LHCN-M2 (cell line): ENCODE measurements at places on chromosomes 3 and 15.

DNA sequence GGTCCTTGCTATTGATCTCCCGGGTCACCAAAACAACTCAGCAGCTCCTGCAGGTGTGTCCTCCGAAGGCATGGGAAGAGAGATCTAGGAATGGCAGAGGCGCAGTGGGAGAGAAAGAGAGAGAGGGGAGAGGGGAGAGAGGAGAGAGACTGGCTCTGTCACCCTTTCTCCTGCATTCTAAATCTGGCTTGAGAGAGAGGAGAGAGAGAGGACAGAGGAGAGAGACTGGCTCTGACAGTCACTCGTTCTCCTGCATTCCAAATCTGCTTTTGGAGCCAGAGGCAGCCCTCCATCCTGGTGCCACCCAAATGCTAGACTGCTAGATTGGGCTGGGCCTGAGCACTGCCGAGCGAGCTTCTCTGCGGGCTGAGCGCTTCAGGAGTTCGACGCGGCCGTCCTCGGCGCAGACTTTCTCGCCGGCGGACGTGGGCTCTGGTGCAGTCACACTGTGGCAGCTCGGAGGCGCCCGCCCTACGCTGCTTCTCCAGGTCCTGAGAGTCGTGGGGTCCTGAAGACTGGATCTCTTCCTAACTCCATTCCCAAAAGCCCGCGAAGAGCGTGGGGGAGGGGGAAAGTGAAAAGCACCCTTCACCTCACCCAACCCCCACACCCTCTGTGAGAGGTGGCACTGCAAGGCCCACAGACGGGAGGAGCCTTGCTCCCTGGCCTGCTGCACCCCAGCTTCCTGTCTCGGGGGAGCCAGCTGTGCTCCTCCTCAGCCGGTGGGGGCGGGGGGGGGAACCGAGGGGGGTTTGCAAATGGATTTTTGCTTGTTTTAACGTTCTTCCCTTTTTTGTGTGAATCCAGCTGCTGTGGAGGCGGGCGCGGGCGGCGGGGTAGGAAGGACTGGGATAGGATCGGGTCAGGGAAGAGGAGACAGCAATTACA, 222.3 kb downstream of the MEIS2 start:
- DNase-seq, result peak; percentile 17

- DNase-seq, result no peak
These were observed 50.7 kb downstream of the FOXP1 start for GRCh38 chr3:71532639-71533395.

GRCh38 chr15:43974852-43975251, 148.1 kb downstream of the WDR76 start:
- no peak for DNase-seq

GRCh38 chr3:194745422-194746184, 59.9 kb downstream of the FAM43A start:
- no peak for DNase-seq

- no peak for DNase-seq
These were observed 439.6 kb downstream of the PLOD2 start for GRCh38 chr3:145721273-145721805.

DNA sequence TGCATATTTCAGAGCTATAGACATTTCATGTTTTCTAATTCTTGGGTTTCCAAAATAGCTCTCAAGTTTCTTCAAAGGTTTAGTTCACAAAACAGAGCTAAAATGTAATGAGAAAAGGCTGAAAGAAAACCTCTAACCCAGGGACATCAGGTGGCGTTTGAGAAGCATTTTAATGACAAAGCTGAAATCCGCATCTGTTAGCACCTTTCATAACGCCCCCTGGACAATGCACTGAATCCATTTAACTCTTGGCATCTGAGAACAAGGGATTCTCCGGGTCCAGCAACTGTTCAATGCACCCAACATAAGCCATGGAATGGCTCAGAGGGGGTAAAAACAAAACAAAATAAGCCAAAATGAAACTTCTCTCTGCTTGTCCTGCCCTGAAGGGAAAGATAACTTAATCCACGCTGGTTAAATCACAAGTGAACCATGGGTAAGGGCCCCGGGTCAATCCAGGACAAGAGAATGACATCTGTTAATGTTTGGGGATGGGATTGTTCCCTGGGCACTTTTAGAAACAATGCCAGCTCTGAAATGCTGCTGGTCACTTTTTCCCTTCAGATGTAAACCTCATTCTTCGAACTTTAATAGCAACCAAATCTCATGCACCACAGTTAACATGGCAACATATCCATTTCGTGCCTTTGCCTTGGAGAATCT, 466.2 kb upstream of the ADAMTS9 start:
- no peak for DNase-seq

DNA sequence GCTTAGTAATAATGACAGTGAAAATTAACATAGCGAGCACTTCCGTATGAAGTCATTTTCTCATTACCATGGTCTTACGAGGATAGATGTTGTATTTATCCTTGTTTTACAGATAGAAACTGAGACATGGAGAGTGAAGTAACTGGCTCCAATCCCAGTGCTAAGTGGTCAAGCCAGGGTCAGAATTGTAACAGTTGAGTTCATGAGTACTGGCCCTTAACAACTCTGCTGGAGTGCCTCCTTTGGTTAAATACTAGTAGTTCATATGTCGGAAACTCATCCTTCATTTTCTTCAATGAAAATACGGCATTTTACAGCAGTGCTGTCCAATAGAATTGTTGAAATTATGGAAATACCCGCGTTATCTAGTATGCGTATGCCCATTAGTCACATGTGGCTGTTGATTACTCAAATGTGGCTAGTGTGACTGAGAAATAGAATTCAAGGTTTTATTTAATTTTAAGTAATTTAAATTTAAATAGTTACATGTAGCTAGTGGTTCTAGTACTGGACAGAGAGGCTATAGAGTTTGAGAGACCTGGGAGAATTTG, 32.5 kb downstream of the FNDC3B start:
- no peak for DNase-seq

DNA sequence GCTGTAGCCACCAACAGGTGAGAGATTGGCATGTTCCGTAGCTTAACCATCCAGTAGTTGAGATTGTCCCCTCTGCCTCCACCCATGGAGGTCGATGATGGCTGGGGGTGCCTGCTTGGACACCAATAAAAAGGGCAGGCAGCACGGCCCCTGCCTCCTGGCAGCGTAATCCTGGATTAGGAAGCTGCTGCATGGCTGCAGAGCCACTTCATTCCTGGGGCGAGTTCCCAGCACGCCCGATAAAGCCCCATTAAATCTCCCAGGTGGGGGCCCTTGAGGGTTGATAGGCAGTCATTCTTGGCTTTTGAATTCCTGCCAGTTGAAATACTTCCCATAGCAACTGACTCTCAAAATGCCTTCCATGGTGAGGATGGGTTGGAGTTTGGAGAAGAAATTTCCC, 67.8 kb downstream of the PLXNA1 start:
- DNase-seq, result no peak

- DNase-seq, result no peak
These were observed 203.8 kb upstream of the SEMA6D start for GRCh38 chr15:47513471-47513870.

GRCh38 chr3:171684221-171684620, 126.1 kb downstream of the PLD1 start:
- DNase-seq, result no peak

- no peak for DNase-seq
These were observed 1.5 kb downstream of the CAND2 start for GRCh38 chr3:12797892-12798558.

- DNase-seq, result peak; percentile 53
These were observed 10.7 kb upstream of the VPS8 start for GRCh38 chr3:184801241-184801785.

GRCh38 chr15:85421116-85421925, 40.9 kb downstream of the AKAP13 start:
- DNase-seq, result peak; percentile 90

DNA sequence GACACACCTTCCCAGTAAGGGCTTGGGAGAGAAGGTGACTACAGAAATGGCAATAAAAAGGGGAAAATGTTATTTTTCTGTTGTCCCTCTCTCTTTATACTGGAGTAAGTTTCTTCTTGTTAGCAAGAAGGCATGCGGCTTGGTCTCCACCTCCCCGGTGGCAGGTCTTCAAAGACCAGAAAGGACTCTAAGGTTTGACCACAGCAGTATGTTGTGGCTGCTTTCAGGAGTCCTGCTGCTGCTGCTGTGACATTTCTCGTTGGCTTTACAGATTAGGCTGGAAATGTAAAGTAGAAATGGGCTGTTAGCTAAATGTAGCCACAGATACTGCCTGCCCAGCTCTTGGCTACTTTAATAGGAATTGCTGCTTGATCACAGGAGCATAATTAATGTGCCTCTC, 175.8 kb upstream of the ZBTB20 start:
- no peak for DNase-seq

DNA sequence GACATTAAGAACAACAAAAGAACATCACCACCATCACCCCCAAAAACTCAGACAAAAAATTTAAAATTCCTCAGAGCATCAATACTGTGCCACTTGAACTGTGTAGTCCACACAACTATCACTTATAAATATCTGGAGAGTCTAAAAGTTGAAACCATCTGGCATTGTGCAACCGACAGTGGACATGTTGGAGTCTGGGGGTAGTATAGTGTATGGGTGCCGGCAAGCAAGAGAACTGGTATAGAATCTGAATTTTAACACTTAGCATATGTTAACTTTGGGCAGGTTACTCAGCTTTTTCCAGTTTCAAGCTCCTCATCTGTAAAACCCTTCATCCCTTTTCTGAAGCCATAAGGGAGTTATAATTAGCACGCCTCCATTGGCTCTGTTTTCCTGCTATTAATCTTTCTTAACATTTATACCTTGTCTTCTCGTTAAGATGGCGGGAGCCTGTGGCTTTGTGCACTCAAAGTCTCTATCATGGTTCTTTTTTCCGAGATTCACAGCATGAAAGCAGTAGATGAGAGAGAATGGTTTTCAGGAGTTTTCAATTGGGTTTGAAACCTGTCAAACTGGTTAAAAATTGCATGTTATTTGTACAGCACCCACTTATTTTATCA, 255.7 kb upstream of the TBL1XR1 start:
- DNase-seq, result no peak

GRCh38 chr15:31049111-31049510, 52.4 kb downstream of the TRPM1 start:
- no peak for DNase-seq

- DNase-seq, result no peak
These were observed 22.8 kb downstream of the SLC28A2 start for GRCh38 chr15:45274636-45275380.

- DNase-seq, result no peak
These were observed 91.7 kb downstream of the PIK3R4 start for GRCh38 chr3:130654921-130655320.

- DNase-seq, result peak; percentile 42
These were observed 36.0 kb downstream of the MCF2L2 start for GRCh38 chr3:183392186-183393034.

DNA sequence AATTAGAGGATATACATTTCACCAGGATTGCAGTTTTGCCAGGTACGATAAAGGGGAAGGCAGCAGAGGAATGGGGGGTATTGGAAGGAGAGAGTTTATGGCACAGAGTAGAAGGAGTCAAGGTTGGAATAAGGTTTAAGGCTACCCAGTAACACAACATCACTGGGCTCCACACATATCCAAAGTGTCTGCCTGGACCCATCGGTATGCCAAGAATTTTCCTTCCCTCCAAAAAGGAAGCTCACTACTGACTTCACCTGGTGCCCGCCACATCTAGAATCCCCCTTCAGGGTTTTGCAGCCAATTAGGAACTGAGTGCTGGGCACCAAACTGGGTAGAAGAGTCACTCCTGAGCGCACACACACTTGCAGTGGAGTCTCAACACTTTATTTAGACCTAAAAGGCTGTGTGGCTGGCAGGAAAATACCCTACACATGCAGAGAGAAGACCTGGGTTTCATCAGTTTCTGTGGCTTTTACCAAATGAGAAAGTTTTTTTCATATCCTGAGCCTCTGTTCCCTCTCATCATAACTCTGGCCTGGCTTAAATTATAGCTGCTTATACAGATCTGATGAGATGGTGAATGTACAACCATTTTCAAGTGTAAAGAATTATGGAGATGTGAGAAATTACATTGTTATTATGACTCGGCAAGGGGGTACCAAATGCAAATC, 190.8 kb upstream of the LPP start:
- DNase-seq, result no peak

- no peak for DNase-seq
These were observed 272.5 kb downstream of the TBC1D5 start for GRCh38 chr3:17469954-17470353.

DNA sequence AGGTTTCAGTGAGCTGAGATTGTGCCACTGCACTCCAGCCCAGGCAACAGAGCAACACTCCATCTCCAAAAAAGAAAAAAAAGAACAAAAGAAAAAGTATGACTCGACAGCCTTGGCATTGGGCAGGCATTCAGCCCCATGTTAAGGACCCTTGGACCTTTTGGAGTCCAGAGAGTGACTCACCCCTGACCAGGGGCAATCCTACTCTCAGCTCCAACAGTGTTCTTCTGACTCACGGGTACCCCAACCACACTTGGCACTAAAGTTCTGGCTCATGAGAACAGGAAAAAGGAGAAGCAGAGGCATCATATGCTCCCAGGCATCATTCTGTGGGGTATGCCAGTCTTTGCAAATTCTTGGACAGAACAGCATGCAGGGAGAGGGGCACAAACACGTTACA, 252.4 kb upstream of the HES1 start:
- peak; percentile 7 for DNase-seq

DNA sequence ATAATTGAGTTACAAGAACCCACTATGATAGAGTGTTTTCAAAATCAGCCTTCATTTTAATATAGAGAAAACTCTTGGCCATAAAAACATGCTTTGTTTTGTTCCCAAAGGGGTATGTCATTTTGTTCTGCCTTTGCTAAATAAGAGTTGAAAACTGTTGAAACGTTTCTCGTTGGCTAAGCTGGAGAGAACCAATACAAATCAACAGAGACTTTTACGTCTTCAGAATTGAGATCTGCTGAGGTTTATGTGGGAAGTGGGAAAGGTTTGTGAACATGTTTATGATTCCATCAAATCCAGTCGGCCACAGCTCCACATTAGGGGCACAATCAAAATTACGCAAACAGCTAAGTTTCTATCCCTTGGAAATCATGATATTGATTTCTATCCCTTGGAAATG, 102.0 kb downstream of the IGF2BP2 start:
- no peak for DNase-seq

DNA sequence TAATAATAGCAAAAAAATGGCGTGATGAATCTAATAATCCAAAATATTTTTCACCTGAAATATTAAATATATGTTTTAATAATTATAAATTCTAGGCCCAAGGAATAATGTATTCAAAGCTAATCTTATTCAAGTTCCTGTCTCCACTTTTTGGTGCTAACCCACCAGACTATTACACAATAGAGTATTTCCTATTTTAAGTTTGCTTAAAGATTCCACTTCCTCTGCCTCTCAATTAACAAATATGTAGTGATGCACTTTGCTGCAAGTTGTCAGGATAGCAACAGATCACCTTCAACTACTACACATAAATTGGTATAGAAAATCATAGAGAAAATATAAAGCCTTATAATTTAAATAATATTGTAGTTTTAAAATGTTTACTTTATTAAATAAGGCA, 467.5 kb downstream of the C3orf38 start:
- no peak for DNase-seq
